ENCODE measurements at places on chromosomes 7 and 10. TPM values are rescaled to one million over a fixed set of nuclear protein-coding genes. Genes with fewer than 3 reads are reported as not detected.

CLDN4 gene
- 4.6 TPM for polyA plus RNA-seq

DNA sequence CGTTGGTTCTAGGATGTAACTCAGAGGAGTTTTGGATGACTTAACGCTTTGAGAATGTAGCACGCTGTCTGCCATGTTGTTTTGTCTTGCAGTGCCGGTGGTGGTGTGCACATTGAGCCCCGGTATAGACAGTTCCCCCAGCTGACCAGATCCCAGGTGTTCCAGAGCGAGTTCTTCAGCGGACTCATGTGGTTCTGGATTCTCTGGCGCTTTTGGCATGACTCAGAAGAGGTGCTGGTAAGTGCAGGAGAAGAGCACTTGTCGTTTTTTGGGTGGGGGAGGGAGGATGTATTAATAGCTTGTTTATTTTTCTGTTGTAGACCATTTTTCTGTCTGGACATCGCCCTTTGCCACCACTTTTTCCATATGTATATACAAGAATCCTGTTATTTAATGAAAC lies 6.3 kb downstream of the NDUFB2 start:
- peaks cover 26% of the 10 kb centered on the region for H3K36me3 ChIP-seq
- no peak overlapping the region for H3K27ac ChIP-seq
- H3K4me1 ChIP-seq = peaks cover 8% of the 10 kb centered on the region
- no peaks in the 10 kb centered on the region for H3K27me3 ChIP-seq
- DNase-seq = no peak
- no peak overlapping the region for H3K4me3 ChIP-seq

- no peak overlapping the region for H3K27ac ChIP-seq
- no peaks in the 10 kb centered on the region for H3K27me3 ChIP-seq
- no peak for DNase-seq
- H3K36me3 ChIP-seq = no peaks in the 10 kb centered on the region
- peaks cover 82% of the 10 kb centered on the region for H3K4me1 ChIP-seq
Observed at GRCh38 chr7:74025730-74026129, 2.2 kb upstream of the ELN start.

DNA sequence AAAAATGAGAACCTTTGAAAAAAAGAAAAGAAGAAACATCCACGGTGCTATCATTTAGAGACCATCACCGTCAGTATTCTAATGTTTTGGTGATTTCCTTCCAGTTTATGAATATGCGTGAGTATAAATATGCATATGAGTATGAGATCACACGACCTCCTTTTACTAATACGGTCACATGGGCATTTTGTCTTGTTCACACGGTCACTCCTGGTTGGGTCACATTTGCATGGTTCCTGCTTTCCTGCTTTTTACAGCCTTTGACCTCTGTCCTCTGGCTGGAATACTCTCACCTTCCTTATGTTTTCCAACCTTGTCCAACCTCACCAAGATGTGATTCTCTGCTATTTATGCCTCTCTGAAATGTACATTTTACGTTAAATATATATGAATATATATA lies 25.3 kb upstream of the LMTK2 start:
- H3K4me3 ChIP-seq = no peak overlapping the region
- peaks cover 39% of the 10 kb centered on the region for H3K27me3 ChIP-seq
- no peak for DNase-seq
- no peaks in the 10 kb centered on the region for H3K4me1 ChIP-seq
- H3K27ac ChIP-seq = no peak overlapping the region

- no peaks in the 10 kb centered on the region for H3K27me3 ChIP-seq
- H3K27ac ChIP-seq = no peak overlapping the region
- H3K4me3 ChIP-seq = no peak overlapping the region
- no peaks in the 10 kb centered on the region for H3K36me3 ChIP-seq
- peak; percentile 60 for DNase-seq
Observed at GRCh38 chr7:136114966-136115762, 138.0 kb upstream of the MTPN start.

DNA sequence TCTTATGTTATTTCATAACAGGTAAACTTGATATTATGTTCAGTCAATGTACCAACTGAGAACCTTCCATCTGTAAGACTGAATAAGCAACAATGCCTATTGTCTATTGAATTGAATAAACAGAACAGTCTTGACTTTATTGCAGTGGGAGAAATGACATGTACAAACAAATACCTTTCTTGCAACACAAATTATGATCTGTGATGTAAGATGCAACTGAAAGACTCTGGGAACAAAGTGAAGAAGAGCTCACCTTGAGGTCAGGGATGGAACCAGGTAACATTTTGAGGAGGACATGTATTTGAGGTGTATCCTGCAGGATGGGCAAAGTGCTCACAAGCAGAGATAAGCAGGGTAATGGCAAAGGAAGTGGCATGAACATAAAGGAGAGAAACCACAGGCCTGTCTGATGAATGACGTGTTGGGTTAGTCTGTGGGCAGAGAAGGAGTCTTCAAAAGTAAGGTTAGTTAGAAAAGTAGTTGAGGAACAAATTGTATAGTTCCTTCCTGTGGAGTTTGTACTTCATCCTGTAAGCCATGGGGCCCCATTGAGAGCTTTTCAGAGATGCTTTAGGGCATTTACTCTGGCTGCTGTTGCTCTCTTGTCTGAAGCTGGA lies 9.5 kb downstream of the PNLIPRP3 start:
- H3K36me3 ChIP-seq = no peaks in the 10 kb centered on the region
- no peak overlapping the region for H3K27ac ChIP-seq
- no peak overlapping the region for H3K4me3 ChIP-seq
- no peaks in the 10 kb centered on the region for H3K4me1 ChIP-seq
- H3K27me3 ChIP-seq = no peaks in the 10 kb centered on the region

DNA sequence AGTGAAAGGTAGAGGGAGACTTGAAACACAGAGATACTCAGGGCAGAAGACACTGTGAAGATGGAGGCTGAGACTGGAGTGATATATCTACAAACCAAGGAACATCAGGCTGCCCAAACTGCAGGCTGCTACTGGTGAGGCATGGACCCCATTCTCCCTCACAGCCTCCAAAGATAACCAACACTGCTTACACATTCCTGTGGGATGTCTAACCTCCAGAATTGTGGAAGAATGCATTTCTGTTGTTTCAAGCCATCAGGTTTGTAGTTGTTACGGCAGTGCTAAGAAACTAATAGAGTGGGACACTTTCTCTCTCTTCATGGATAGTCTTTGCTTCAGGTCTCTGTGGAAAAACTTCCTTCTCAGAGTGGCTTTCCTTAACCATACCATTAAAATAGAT lies 182.6 kb upstream of the TMEM106B start:
- DNase-seq = no peak
- no peak overlapping the region for H3K4me3 ChIP-seq
- no peaks in the 10 kb centered on the region for H3K4me1 ChIP-seq
- H3K36me3 ChIP-seq = no peaks in the 10 kb centered on the region
- H3K27me3 ChIP-seq = no peaks in the 10 kb centered on the region
- H3K27ac ChIP-seq = no peak overlapping the region

PNLIPRP2 gene
- polyA plus RNA-seq = not detected

DNA sequence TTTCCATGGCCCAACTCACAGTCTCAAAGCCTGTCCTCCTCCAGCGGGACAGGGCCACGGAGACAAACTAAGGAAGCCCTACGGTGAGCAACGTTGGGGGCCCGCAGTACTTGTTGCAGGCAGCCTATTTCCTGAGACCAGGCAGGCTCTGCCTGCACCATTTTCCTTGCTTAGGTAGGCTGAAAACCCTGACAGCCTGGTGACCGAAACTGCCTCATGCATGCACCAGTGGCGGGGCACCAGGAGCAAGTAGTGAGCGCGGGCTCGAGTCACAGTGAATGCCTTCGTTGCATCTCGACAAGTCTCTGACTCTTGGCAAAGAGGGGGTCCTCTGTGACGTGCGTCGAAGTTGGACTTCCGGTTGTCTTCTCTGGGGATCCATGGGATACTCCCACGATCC lies 23.3 kb upstream of the ZNF273 start:
- peak; percentile 11 for DNase-seq
- no peaks in the 10 kb centered on the region for H3K36me3 ChIP-seq
- H3K4me3 ChIP-seq = no peak overlapping the region
- H3K27ac ChIP-seq = no peak overlapping the region
- H3K27me3 ChIP-seq = peaks cover 9% of the 10 kb centered on the region

DNA sequence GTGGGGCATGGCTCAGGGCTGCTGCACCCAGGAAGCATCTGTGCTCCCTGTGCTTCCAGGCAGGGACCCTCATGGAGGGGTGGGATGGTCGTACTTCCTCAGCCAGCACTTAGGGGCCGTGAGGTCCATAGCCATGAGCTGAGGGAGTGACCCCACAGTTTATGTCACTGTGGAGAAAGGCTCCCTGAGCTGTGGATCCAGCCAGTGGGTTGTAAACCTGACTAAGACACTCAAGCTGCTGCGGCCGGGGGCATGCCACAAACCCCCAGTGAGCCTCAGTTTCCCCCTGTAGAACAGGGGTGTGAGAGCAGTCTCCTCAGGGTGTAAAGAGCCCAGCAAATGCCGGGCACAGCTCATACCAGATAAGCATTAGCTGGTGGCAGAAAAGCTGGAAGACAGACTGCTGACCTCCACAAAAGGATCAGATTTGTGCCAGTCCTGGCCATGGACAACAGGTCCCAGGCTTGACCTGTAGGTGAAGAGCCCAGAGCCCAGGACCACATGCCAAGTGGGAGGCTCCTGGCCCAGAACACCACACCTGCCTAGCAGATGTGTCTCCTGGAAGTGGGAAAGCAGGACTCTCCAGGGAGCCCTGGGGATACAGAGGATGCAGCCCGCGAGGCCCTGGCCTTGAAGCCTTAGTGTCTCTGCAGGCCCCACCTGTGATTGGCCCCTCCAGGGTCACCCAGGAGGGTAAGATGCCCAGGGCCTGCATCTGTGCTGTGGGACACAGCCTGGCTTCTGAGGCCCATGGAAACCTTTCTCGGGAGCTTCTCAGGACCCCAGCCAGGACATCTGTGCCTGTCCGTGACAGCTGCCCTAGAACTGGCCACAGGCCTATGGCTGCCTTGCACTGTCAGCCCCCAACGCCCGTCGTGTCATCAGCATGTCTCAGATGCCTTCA lies 78.1 kb upstream of the RET start:
- H3K27me3 ChIP-seq = no peaks in the 10 kb centered on the region
- no peaks in the 10 kb centered on the region for H3K36me3 ChIP-seq
- H3K27ac ChIP-seq = peak overlapping the region; percentile 64
- peak; percentile 37 for DNase-seq
- no peaks in the 10 kb centered on the region for H3K4me1 ChIP-seq
- H3K4me3 ChIP-seq = no peak overlapping the region

- H3K27ac ChIP-seq = no peak overlapping the region
- no peak overlapping the region for H3K4me3 ChIP-seq
- no peaks in the 10 kb centered on the region for H3K27me3 ChIP-seq
- DNase-seq = no peak
- peaks cover 54% of the 10 kb centered on the region for H3K4me1 ChIP-seq
Observed at GRCh38 chr7:55190511-55191160, 171.8 kb downstream of the EGFR start.

SRRT gene
- 92.7 TPM for polyA plus RNA-seq

CCDC136 gene
- polyA plus RNA-seq = 48.4 TPM

DNA sequence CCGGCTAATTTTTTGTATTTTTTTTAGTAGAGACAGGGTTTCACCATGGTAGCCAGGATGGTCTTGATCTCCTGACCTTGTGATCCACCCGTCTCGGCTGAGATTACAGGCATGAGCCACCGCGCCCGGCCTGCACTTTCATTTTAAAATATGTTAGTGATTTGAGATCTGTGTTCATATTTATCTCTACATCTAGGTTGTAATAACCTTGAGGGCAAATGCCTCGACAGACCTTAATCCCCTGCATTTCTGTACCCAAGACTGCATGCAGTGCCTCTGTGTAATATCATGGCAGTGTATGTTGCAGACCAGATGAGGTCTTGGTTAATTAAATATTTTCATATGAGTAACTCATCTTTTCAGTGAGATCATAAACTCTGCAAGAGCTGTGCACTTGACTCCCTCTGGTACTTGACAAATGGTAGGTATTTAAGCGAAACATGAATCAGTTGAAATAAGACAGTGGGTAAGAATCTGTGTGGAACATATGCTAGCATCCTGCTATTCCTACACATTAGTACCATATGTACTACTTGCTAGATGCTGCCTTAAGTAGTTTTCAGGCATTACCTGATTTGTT lies 673.9 kb upstream of the ANKRD30A start:
- no peak overlapping the region for H3K4me3 ChIP-seq
- H3K36me3 ChIP-seq = no peaks in the 10 kb centered on the region
- H3K4me1 ChIP-seq = peaks cover 16% of the 10 kb centered on the region
- no peaks in the 10 kb centered on the region for H3K27me3 ChIP-seq

SPDYE2B gene
- polyA plus RNA-seq = not detected

MMD2 gene
- not detected for polyA plus RNA-seq

FAM237B gene
- 0.02 TPM for polyA plus RNA-seq

- DNase-seq = no peak
- H3K27me3 ChIP-seq = no peaks in the 10 kb centered on the region
- H3K4me3 ChIP-seq = no peak overlapping the region
- no peaks in the 10 kb centered on the region for H3K36me3 ChIP-seq
Observed at GRCh38 chr10:64785816-64786215, 1264.6 kb downstream of the REEP3 start.

- H3K27me3 ChIP-seq = no peaks in the 10 kb centered on the region
- DNase-seq = no peak
- no peak overlapping the region for H3K27ac ChIP-seq
- H3K4me3 ChIP-seq = no peak overlapping the region
- H3K36me3 ChIP-seq = no peaks in the 10 kb centered on the region
Observed at GRCh38 chr7:106152313-106152665, 40.2 kb upstream of the SYPL1 start.

DNA sequence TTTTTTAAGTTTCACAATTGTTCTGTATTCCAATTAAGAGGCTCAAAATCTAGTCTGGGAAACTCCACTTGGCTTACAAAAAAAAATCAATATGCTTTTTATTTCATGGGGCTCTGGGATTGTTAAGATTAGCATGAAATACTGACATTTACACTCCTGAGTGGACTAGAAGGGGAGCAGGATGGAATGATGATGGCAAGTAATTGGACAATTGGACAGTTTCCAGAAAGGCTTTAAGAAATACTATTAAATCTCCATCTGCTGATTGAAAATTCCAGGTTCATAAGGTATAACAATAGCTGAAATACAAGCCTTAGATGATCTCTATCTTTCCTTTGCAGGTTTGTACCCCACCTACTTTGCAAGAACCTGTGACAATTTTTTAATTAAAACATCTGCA lies 184.4 kb downstream of the LRRTM3 start:
- no peaks in the 10 kb centered on the region for H3K4me1 ChIP-seq
- no peak for DNase-seq
- no peak overlapping the region for H3K27ac ChIP-seq
- H3K4me3 ChIP-seq = no peak overlapping the region
- H3K36me3 ChIP-seq = no peaks in the 10 kb centered on the region

DNA sequence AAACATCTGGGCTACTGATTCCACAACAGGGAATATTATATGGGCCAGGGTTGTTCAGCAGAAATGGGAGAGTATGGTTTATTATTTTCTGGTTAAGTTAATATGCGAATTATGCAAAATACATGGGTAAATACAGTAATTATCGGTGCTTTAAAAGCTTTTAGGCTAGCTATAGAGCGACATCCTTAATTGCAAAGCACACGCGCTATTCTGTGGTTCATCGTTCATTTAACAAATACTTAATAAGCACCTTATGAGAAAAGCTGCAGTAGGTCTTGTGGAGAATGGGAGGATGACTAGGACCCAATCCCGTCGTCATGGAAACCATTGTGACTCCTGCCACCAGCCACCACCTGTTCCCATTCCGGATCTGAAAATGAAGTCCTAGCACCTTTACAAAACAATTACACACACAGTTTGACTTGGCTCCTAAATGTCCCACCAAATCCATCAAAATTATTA lies 623 bp upstream of the CEP41 start:
- peak; percentile 38 for DNase-seq
- peak overlapping the region; percentile 76 for H3K27ac ChIP-seq
- H3K36me3 ChIP-seq = no peaks in the 10 kb centered on the region

NUTM2E gene
- 0.19 TPM for polyA plus RNA-seq

All from SK-N-SH (cell line).